ENCODE measurements at places on chromosomes 1 and 21.
A peak's percentile ranks its signal among the peaks of the same experiment; 100 is the strongest.

DNA sequence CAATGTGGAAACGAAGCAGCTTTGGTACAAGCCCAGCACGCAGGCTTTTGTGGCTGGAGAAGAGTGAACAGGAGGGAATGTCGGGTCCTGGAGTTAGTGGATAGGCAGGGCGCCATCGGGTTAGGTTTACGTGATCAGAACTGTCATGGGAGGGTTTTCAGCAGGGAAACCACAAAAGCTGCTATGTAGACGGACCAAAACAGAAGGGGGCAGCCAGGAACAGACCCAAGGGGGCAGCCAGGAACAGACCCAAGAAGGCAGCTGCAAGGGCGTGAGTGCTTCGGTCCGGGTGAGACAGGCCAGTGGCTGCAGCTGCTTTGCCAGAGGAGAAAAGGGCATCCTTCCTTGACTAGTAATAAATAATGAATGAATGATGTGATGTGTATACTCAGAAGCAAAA is 77.5 kb upstream of the KIF1B start:
- DNase-seq = no peak

- DNase-seq = no peak
Measured at GRCh38 chr21:15682186-15682895, 47.4 kb upstream of the USP25 start.

DNA sequence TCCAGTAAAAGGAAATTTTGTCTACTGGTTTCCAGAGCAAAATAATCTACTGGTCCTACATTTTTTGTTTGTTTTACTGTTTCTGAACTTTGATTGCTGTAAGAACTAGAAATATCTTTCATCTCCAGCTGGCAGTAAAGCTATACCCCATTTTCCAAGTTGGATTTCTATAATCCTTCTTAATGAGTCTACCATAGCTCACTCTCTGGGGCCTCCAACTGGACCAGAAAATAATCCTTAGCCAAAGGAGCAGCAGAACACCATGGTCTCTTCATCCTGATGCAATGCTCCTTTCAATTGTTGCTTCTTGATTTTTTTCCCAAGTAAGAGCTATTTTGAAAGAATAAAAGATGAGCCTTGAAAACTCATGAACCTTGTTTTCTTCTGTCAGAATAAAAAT is 110.0 kb upstream of the COL11A1 start:
- no peak for DNase-seq

GRCh38 chr1:18743233-18743632 is 112.6 kb downstream of the PAX7 start:
- no peak for DNase-seq

DNA sequence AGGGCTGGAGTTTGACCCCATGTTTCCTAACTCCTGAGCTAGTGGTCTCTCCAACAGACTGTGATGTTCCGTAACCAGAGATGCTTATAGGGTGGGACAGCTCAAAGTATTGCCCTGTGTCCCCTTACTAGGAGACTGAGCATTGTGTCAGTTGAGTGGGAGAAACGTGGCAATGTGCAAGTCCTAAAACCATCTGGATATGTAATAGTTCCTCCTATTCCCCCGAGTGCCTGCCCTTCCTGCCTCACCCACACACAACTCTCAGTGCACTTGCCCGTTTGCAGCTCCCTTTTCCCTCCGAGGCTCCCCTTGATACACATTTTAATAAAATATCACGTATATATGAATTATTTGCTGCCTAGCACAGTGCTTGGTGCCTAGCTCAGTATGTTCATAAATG is 3.4 kb downstream of the PIGV start:
- DNase-seq = no peak

DNA sequence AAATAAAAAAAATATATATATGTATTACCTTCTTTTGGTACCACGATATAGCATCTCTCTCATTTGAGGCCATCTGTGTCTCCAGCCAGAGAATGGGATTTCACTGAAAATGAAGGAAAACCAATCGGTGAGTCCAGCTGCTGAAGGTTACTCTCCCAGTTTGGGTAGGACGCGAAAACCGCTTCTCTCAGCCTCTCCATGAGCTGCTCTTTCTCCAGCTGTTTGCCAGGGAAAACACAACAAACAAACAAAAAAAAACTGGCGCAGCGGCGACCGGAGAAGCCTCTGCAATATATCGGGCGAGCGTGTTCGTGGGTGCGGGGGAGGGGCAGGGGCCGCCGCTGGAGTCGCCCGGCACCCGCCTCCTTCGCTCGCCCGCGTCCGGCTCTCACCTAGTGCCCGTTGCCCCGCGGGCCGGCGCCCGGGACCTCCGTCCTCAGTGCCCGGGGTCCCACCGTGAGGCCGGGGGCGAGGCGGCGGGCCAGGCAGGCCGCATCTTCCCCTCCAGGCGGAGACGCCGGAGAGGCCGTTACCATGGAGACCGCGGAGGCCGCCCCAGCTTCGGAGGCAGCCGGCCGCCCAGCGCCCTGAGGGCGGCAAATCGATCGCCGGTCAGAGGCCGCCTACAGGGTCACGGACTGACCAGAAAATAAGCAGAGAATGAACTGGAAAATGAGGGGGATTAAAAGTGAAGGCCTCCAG is 504 bp downstream of the PHTF1 start:
- peak; percentile 13 for DNase-seq

DNA sequence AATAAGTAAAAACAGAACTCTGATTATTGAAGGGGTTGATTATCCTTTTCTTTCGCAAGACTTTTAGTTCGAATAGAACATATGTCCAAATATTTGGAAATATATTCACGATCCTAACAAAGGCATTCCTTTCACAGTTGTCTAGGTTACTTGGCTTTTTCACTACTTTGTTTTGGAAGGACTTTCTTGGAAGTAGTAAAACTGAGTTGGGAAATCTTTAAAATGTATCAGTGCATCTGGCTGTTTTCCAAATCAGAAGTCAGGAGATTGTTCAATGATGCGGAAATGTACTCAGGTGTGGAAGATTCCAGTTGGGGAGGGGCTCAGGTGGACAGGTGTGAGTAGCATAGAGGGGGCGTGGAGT is 67.1 kb downstream of the SH3BGR start:
- DNase-seq = no peak

DNA sequence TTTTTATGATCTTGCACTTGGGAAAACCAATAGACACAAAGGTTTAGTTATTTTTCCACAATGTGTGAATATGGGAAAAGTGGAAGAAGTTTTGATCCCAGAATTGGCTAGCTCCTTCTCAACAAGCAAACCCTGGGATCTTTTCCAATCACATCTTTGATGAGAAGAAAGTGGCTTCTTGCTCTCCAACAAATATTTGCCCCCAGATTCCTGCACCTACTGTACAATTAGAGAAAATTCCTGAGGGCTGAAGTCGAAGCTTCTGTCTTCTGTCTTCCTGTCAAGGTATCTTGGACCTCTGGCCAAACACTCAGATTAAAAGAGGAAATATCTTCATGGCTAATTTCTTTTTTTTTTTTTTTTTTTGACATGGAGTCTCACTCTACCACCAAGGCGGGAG is 113.1 kb upstream of the SLC45A1 start:
- no peak for DNase-seq

GRCh38 chr1:118210723-118211110 is 25.7 kb upstream of the SPAG17 start:
- no peak for DNase-seq

GRCh38 chr1:89351597-89352311 is 12.1 kb upstream of the GBP6 start:
- DNase-seq = no peak

- no peak for DNase-seq
Measured at GRCh38 chr1:107954126-107954525, 10.9 kb downstream of the VAV3 start.

DNA sequence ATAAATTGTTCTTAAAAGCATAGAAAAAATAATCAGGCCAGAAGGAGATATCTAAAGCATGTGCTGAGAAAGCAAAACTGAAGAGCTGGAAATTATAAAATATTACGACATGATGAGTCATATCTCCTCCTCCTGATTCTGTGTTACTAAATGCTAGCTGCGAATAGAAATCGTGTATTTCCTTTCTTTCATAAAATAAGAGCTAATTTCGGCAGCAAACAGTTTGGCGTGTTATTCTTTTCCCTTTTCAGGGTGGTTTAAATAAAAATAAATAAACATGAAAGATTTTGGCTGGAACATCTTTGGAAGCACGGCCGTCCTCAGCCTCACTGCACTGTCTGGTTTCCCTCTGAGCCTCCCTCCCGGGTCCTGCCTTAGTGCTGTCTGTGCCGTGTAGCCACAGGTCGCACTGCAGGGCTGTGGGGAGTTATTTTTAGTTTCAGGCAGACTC is 56.0 kb downstream of the ADARB1 start:
- DNase-seq = no peak

DNA sequence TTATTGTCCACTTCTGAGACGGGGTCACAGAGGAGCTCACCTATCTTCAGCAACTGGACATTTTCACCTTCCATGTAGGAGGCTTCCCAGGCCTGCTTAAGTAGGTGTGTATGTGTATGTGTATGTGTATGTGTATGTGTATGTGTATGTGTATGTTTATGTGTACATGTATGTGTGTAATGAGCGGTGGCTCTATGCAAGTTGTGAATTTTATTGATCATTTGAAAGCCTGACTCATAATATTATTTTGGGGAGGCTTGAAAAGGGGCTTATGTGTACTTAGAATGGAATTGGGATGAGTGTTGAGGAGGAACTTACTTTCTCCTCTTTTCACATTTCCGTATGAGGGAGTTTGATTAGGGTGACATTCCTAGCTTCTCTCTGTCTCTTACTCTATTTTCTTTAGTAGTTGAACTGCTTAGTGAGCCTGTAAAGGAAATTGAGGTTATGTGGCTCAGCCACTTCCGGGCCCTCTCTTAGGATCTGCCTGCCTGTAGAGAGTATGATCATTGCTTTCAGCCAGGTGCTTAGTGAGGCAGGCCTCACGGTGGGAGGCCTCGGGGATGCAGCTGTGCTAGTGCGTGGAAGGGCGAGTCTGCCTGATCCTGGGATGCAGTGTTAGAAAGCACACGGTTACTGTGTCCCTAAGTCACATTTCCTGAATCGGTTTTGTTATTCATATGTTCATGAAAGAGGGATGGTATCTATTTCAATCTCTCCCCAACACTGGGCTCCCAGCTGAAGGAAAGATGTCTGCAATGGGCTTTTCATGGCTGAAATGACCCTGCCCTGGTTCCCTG is 61.0 kb downstream of the IER5 start:
- DNase-seq = no peak

DNA sequence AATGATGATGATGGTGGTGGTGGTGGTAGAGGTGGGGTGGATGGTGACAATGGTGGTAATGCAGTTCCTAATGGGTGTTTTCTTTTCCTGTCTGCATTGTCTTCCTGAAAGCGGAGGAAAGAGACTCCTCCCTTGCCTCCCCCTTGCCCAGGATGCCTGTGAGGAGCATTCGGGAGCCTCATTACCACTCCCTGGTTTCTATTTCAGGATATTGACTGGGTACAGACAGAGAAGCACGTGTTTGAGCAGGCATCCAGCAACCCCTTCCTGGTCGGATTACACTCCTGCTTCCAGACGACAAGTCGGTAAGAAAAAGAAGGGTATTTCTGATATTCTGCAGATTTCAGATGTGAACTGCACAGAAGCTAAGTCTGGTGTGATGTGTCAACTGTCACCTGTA is 38.8 kb downstream of the FAAP20 start:
- no peak for DNase-seq

GRCh38 chr21:33686386-33686785 is 44.1 kb downstream of the ITSN1 start:
- no peak for DNase-seq

DNA sequence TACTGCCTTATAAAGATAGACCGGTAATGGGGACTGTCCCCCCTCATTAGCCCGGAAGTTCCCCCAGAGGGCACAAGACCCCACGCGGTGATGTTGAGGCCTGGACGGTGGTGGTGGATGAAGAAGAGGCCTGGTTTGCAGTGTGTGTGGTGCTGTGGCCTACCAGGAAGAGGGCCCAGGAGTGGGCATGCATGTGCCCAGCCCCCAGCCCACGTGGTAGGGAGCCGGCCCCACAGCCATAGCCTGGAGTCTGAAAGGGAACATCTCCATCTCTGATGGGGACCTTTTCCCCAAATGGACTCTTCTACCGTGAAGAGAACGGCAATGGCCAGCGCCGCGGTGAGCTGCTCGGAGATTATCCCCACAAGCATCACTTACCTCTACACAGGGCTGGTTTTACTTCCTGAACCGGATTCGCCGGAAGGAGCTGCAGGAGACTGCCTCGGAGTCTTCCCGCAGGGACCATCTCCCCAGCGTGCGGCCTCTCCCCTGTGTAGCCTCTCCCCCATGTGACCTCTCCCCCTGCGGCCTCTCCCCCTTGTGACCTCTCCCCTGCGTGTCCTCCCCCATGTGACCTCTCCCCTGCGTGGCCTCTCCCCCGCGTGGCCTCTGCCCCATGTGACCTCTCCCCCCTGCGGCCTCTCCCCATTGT is 20.6 kb downstream of the RRP1 start:
- no peak for DNase-seq
